ENCODE measurements at places on chromosomes 7 and 10. TPM values are rescaled to one million over a fixed set of nuclear protein-coding genes. Genes with fewer than 3 reads are reported as not detected.

DNA sequence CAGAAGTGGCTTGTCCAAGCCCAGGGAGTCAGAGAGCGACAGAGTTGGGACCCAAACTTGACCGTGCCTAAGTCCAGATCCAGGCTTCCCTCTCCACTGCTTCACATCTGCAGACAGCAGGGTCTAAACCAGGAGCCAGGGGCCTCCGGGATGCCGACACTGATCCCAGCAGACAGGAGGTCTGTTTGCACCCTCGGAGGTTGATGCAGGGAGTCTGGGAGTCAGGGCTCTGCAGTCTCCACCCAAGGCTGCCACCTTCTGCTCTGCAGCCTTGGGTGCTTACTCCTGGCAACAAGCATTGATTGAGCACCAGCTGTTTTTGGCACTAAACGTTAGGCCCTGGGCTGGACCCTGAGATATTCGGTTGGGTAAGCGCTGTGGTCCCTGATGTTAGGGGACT, 21.0 kb downstream of the ELFN1 start:
- no peak for DNase-seq

DNA sequence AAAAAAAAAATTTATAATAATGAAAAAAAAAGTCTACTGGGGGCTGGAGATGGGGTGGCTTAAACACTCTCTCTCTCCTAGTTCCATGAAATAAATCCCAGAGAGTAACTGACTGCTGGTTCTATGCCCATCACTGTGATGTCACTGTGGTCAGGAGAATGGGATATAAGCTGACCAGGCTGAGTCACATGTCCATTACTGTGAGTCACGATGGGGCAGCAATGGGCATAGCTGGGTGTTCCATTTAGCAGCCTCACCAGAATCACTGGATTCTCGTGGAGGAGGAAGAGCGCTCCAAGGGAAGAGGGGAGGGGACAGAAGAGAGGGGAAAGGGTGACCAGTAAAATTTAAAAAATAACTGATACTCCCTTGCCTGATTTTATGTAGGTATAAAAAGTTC, 37.1 kb downstream of the MASTL start:
- no peak for DNase-seq

CALML5 gene
- polyA plus RNA-seq: not detected

DNA sequence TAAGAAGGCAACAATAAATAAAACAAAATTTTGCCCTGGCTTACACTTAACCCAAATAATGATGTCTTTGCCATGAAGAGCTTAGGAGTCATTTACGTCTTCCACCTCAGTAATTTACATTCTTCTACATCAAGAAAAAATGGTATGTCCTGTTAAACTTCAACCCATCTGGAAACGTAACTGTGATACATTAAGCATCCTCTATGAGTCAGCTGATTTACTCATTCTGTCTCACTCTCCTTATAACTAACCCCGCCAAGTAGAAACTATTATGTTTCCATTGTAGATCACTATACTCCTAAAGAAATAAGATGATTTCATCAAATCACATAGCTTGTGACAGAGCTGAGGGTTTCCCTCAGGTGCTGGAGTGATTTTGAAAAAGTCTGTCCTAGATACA, 330.7 kb downstream of the CDC14C start:
- no peak for DNase-seq

GRCh38 chr10:103490986-103491314, 2.6 kb upstream of the NEURL1 start:
- DNase-seq: no peak

PDIA4 gene
- polyA plus RNA-seq: 197 TPM

DNA sequence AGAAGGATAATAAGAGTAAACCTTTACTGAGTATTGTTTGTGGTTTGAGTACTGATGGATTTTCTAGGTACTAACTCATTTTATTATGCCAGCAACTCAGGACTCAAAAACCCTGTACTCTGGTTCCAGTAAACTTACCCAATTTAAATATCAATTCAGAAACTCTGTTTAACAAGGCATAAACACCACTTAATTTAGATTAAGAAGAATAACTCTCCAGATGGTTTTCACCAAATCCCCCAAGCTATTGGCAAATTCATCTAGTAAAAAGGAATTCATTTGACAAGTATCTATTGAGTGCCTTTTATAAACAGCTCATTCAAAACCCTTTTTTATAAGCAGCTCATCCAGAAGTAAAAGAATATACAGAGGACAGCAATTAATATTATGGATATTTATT, 572.4 kb downstream of the PHTF2 start:
- no peak for DNase-seq

A1CF gene
- 5.3 TPM for polyA plus RNA-seq

- no peak for DNase-seq
Observed at GRCh38 chr7:56115852-56116538, at the start of gene NUPR2. Gene NUPR2, minus strand, starts transcription at chr7:56116417. Its CDS starts 103 bp downstream, at chr7:56116314.

DNA sequence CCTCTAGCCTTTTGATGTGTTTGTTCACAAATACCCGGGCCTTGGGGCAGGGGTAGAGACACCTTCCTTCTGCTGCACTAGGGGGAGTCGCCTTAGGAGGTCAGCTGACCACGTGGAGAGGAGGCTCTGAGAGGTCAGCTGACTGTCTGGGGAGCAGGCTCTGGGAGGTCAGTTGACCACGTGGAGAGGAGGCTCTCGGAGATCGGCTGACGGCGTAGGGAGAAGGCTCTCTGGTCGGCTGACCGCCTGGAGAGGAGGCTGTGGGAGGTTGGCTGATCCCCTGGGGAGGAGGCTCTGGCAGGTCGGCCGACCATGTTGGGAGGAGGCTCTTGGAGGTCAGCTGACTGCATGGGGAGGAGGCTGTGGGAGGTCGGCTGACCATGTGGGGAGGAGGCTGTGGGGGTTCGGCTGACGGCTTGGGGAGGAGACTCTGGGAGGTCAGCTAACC, 59.6 kb upstream of the LYZL1 start:
- DNase-seq: no peak

DNA sequence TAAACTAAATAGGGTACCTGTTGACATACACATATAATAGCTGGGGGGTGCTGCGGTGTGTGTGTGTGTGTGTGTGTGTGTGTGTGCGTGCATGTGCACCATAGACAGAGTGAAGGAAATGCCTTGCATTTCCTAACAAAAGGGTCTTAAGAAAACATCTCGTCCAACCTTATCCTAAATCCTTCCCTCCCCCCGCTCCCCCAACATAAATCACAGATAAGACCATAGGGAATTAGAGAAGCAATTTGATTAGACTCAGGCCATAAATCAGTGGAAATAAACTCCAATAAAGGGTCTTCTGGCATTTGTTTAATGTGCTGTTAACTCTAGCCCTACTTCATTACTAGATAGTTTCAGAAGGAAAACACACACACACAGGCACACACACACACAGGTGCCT, 148.5 kb downstream of the PPP1R17 start:
- DNase-seq: peak; percentile 73

DNA sequence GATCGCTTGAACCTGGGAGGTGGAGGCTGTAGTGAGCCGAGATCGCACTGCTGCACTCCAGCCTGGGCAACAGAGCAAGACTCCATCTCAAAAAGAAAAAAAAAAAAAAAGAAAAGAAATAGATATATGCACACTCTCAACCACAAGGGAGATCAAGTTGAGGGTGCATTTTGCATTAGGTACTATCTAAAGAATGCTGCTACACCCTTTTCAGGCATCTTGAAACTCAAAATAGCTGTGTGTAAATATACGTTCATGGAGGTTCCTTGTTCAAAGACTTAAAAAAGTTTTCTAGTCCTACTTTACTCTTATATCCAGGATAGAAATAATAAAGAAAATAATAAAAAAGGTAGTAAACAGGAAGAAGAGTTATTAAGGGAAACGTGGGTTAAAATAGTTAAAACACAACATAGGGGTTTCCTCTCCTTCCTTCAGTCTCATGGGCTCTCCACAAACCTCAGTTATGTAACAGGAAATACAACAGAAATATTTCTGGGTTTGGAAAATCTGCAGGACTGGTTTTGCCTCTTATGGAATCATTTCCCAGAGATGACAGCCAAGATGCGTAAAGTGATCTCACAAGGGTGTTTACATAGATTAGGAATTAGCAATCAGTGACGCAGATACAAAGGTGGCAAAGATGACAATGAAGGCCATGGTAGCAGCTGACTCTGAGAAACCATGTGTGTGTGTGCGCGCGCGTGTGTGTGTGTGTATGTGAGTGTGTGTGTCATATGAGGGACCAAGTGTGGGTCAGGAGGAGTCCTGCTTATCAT, 15.1 kb downstream of the STEAP4 start:
- DNase-seq: no peak

XRCC2 gene
- polyA plus RNA-seq: 12.7 TPM

GOLGA7B gene
- 0.48 TPM for polyA plus RNA-seq

- no peak for DNase-seq
Observed at GRCh38 chr10:70188768-70189167, 18.5 kb upstream of the SAR1A start.

DNA sequence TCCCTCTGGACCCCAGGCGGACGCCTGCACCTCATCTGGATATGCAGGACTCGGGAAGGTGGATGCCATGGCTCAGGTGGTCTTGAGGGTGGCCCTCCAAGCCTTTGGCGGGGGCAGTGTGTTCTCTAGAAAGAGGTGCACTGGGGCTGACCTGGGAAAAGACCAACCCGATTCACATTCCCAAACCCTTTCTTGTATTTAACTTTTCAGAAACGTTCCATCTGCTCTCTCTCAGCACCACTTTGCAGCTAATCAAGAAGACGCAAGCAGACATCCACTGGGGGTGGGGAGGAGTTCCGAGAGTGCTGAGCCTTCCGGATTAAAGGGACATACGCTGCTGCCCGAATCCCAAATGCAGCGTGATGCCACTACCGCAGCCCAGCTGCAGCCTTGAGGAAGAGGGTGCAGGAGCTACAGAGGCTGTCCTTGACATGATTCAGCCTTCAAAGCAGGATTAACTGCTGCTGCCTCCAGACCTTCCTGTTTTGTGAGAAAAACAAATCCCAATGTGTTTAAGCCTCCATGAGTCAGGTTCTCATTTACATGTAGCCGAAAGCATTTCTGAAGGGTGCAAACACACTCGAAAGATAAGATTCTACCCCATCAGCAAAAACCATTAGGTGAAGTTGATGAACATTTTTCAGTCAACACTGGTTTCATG, 39.9 kb downstream of the RBM17 start:
- no peak for DNase-seq

CYP17A1 gene
- 8.3 TPM for polyA plus RNA-seq

CYP2E1 gene
- 2.4 TPM for polyA plus RNA-seq

GRCh38 chr7:3730276-3730675, 429.2 kb downstream of the SDK1 start:
- no peak for DNase-seq

GRCh38 chr7:24271938-24272337, 12.1 kb upstream of the NPY start:
- DNase-seq: no peak

DNA sequence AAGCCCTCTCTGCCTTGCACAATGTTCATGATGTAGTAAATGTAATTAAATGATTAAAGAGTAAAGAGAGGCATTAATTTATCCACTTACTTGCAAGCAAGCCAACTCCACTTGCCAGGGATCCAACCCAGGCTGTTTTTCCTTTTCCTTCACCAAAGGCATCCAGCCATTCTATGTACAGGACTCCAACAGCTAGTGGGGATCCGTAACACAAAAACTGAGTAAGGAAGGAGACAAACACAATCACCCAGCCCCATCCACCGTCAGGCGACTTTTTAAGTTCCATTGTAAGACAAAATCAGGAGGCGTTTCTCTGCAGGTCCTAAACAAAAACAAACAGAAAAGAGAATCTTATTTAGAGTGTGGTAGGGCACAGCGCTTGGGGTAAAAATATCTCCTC, 25.6 kb downstream of the SLC16A9 start:
- DNase-seq: no peak

- DNase-seq: no peak
Observed at GRCh38 chr10:92405419-92405924, 114.5 kb downstream of the MARCHF5 start.

PNLIPRP2 gene
- polyA plus RNA-seq: not detected

DNA sequence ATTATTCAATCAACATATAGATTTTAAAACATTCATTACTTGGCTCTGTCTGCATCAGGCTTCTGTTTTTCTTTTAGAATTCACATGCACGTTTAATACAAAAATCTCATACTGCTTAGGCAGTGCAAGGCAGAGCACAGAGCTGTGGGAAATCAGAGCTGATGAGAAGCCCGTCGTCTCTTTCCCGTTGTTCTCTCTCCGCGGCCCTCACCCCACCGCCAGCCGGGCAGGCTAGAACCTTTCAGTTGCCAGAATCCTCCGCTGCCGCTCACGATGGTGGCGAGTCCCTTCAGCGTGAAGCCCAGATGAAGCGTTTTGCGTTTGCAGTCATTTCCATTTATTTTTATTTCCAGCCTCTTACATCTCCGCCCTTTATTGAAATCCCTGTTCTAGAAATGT, 648.2 kb downstream of the SDK1 start:
- no peak for DNase-seq

- no peak for DNase-seq
Observed at GRCh38 chr10:114027041-114027394, 16.6 kb upstream of the ADRB1 start.

LBX1 gene
- polyA plus RNA-seq: not detected

ELN gene
- polyA plus RNA-seq: 63.4 TPM

CH25H gene
- polyA plus RNA-seq: 0.13 TPM

SH2B2 gene
- 4.1 TPM for polyA plus RNA-seq

DNA sequence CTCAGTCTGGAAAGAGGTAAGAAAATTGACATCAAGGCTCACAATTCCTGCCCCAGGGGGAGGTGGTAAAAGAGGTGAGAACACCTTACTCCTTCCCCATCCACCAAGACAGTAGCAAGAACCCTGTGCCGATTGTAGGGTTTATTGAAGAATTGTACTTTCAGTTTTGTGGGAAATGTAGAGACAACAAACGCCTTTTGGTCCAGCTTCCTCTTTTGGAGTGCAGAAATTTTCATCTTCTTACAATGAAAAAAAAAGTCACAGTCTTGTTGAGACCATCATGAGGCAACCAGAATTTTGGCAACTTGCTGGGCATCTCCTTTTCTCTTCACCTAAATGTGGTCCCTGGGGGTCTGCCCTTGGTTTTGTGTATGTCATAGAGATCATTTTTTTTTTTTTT, 217.7 kb downstream of the TMEM178B start:
- DNase-seq: no peak

- no peak for DNase-seq
Observed at GRCh38 chr7:120873401-120873800, 15.5 kb upstream of the TSPAN12 start.

CAV2 gene
- polyA plus RNA-seq: 23.7 TPM

DNA sequence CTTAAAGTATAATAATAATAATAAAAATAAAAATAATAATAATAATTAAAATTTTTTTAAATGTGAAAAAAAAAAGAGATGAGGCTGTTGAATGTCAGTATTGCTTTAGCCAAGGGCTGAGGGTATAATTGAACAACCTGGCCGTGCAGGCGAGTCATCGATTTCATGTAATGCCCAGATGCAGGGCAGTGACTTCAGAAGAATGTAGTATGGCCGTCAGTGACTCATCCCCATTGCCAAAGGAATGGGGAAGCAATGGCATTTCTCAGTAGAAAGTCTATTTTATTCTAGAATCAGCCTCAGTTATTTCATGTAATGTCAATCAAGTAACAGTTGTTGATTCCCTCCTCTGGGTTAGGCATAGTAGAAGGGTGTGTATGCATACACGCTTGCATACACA, 516.4 kb downstream of the GLRX3 start:
- DNase-seq: no peak

FXYD4 gene
- polyA plus RNA-seq: not detected
